DMS79 treated with DMSO at 0.1 percent for 48 hours (cell line): ENCODE measurements at places on chromosomes 3 and 15.

DNA sequence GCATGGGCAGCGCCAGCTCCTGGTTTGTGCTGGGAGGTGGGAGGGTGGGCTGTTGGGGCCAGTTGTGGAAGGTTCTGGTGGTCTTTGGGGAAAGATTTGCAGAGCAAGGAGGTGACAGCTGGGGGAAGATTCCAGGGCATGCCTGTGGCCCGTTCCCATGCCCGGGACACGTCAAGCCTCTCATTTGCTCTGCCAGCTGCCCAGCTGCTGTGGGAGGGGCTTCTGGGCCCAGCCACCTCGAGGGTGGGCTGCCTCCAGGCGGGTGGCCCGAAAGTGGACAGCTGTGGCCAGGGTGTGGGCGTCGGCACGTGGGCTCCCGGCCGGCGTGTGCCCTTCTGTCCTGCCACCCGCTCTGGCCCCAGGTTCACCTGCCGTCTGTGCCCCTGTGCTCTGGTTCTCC lies 17.2 kb downstream of the PLXNA1 start:
- DNase-seq, result no peak

GRCh38 chr15:93283854-93284253 lies 194.8 kb upstream of the RGMA start:
- DNase-seq, result no peak

- DNase-seq, result no peak
These were observed 243.6 kb downstream of the MAGI1 start for GRCh38 chr3:65795166-65795565.

DNA sequence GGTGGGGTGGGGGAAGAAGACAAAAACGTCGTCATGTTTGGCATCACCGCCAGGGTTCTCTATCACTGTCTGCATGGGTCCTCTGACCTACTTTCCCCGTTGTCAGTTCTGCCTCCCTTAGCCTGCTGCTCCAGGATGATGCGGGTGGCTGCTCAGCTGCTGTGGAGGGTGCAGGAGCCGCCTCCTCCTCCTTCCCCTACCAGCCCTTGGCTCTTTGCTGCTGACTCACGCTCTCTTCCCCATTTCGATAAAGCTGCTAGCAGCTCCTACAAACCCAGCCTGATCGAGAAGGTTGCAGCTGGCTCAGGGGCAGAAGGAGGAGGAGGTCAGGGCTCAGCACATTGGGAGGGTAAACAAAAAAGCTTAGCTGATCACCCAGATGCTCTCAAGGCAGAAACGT lies 49.5 kb upstream of the SEC13 start:
- DNase-seq, result no peak

- DNase-seq, result no peak
These were observed 752.6 kb upstream of the NR2F2 start for GRCh38 chr15:95577927-95578326.

DNA sequence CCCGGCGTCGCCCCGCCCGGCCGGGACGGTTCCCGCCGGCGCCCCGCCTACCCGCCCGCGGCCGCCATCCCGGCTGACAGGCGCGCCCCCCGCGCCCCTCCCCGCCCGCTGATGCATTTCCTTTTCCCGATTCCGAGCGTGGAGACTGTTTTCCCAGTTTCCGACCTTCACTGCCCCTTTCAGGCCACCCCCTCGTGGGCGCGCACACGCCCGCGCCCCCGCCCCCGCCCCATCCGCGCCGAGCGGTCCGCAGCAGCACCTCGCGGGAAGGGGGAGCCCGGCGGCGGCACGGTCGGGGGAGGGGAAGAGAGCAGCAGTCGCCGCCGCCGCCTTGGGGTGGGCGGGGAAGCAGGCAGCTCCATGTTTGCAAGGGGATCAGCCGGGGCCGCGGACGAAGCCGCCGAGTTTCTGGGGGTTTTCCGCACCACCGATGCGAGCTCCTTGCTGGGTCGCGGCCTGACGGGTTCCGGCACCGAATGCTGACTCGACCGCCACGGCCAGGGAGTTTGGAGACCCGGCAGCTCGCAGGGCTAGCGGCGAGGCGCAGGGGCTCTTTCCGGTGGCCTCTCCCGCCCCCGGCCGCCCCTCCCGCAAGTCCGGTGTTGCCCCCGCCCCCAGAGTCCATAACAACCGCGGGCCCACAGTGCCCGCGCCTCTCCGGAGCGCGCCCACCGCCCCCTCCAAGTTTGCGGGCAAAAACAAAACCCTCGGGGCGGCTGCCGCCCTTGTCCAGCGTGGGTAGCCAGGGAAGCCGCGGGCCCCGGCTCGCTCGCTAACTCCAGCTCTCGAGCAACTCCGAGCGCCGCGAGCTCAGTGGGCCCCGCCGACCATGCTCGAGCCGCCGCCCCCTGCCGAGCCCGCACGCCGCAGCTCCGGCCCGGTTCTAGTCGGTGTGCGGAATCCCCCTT lies 3.2 kb upstream of the SIN3A start:
- DNase-seq, result no peak

GRCh38 chr3:187450431-187451190 lies 82.4 kb downstream of the RTP4 start:
- no peak for DNase-seq
